ENCODE measurements at places on chromosomes 16 and 17.
A peak's percentile ranks its signal among the peaks of the same experiment; 100 is the strongest.

DNA sequence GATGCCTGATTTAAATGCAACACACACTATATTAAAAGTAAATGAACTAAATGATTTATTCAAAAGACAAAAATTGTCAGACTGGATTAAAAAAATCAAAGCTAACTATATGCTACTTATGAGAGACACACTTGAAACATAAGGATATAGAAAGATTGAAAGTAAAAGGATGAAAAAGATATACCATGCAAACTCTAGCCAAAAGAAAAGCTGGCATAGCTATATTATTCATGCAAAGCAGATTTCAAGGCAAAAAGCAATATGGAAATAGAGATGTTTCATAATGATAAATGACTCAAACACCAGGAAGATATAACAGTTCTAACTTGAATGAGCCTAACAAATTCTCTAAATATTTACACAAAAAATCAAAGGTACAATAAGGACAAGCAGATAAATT lies 149.2 kb downstream of the MYO1D start:
- DNase-seq, result no peak

- DNase-seq, result peak; percentile 53
Observed at GRCh38 chr17:18225642-18226283, 328 bp downstream of the LLGL1 start.

DNA sequence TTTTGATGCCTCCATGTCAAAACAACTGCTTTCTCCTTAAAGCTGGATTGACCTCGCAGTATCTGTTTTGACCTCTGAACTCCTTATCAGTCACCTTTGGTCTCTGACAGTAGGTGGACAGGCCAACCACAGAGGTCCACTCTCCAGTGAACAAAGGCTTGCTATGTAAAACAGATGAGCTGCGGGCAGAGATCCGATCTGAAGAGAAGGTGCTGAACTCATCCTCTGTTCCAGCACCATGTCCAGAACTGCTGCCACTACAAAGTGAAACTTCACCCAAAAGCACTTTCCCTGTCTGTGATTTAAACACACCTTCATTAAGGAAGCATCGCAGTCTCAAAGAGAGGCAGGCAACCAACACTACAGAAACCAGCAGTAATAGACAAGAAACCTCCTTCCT lies 117.3 kb upstream of the CORO6 start:
- DNase-seq, result no peak

GRCh38 chr17:74280093-74280513 lies 6.1 kb downstream of the DNAI2 start:
- no peak for DNase-seq

DNA sequence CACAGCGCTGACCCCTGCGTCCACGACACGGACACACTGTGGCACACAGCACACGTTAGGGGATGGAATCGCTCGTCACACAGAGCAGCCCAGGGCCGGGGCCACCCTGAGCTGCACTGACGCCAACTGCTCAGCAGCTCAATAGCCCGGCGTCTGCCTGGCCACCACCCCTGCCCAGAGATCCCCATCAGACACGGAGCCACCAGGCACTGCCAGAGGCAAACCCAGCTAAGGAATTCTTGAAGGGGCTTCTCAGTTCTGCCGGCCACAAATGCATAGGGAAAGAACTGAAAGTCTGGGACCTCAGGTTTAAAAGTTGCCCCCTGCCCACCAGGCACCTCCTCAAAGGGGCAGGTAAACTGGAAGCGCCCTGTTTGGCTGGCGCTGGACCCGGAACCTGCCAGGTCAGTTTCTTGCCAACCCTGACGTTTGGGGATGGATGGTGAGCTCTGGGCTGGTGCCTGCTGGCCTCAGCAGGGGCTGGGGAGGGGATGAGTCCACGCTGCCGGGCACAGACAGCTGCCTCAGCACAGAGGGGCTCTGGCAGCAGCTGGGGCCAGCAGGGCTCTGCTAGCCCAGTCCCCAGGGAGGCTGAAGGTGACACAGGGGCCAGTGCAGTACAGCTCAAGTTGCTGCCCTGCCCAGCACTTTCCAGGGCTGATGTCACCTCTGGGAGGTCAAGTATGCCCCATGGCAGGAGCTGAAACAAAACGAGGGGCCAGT lies 33.2 kb downstream of the TIMM22 start:
- DNase-seq, result no peak

GRCh38 chr17:64938925-64939474 lies 19.7 kb upstream of the LRRC37A3 start:
- peak; percentile 19 for DNase-seq

DNA sequence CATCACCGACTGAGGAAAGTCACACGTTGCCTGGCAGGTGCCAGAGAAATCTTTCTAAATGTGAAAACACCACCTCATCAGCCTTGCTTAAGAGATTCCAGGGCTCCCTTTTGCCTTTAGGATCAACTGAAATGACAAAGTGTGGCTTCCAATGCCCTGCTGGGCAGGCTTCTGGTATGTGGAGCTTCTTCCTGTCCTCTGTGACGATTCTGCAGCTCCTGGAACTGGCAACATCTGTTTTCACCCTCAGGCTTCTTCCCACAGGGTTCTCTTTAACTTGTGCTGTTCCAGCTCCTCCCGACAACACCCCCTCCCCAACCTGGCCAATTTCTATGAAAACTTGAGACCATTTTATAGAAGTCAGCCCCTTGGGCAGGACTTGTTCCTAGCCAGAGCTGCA lies 4.8 kb upstream of the ZDHHC1 start:
- DNase-seq, result no peak

DNA sequence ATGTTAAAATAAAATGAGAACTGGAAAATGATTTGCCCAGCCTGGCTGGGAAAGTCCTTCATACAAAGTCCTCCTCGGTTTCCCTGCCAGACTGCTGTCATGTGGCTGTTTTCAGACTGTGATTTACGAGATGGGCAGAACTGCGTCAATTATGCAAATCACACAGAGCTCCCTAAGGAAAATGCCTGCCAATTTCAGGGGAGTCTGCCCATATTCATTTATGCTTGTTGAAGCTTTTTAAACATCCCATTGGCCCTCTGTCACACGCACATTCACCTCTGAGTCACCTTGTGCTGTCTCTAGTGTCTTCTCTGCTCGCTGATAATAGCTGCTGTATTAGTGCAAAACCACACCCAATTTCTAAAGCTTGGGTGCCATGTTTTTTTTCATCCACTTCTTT lies 81.7 kb upstream of the FAM20A start:
- DNase-seq, result no peak

DNA sequence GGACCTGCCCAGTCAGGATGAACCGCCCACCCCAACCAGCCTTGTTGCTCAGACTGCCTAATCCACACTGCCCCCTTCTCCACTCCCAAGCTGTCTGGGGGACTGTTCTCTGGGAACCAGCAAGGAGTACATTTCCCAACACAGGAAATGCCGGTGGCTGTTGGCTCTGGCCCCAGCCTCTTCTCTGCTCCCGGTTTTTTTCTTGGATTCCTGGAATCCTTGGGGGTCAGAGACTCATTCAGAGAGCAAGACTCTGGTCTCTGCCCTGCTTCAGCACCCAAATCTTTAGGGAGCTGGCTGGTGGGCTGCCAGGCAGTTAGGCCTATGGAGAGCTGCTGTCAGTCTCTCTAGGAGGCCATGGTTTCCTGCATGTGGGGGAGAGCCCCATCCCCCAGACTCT lies 10.8 kb upstream of the MTMR4 start:
- DNase-seq, result no peak

- DNase-seq, result no peak
Observed at GRCh38 chr17:75875182-75875939, 3.0 kb downstream of the TRIM47 start.

GRCh38 chr17:57908278-57908677 lies 46.9 kb downstream of the CUEDC1 start:
- DNase-seq, result no peak

- no peak for DNase-seq
Observed at GRCh38 chr16:59543641-59544040, 809.5 kb upstream of the GOT2 start.

DNA sequence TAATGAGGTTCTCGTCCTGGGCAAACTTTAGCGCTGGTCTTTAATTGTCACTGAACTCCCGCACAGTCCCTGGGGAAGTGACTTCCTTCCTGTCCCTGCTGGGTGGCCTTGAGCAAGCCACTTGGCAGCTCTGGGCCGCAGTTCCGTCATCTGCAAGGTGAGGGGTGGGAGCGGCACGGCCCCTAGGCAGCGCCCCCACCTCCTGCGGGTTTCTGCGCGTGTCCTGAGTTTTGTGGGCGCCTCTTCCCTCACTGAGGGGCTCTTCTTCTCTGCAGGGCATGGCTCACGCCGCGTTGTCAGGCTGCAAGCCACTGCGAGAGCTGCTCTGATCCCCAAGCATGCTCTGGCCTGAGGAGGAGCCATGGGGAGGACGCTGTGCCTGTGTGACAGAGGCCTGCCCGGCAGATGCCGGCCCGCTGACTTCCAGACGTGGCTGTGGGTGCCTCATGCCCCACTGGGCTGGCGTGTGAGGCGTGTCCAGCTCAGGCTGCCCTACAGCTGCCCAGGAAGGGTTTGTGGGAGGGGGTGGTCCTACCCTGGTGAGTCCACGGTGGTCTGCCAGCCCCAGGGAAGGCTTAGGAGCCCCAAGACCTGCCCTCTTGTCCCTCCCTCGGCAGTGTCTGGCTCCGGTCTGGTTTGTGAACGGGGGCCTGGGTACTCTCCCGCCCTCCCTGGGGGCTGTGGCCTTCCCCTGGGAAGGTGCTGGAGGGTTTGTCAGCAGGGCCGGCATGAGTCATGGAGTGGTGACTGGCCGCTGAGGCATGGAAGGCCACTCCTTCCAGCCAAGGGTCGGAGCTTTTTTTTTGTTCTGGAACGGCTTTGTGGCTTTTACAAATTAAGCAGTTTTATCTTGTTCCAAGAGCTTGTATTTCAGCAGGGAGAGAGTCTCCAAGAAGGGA lies 182.0 kb downstream of the SEC14L1 start:
- DNase-seq, result peak; percentile 49

- no peak for DNase-seq
Observed at GRCh38 chr16:55037966-55038365, 107.3 kb downstream of the IRX5 start.

DNA sequence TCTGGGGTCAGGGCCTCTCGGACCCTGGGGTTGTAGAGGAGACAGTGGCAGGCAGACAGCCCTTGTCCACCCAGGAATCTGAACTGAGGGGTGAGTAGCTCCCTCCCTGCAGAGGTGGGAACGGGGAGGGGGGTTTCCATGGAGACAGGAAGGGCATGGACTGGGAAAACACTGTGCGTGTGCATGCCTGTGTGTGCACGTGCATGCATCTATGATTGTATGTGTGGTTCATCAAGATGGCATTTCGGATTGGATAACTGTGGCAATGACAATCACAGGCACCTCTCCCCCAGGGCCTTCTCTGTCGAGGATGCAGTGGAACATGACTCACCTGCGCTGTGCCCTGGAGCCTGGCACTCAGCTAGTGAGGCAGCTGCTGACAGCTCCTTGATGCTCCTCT lies 6.1 kb upstream of the CD300C start:
- DNase-seq, result peak; percentile 54

GRCh38 chr16:73253922-73254480 lies 206.1 kb upstream of the ZFHX3 start:
- DNase-seq, result no peak

- no peak for DNase-seq
Observed at GRCh38 chr16:27025581-27025980, 41.1 kb upstream of the C16orf82 start.

DNA sequence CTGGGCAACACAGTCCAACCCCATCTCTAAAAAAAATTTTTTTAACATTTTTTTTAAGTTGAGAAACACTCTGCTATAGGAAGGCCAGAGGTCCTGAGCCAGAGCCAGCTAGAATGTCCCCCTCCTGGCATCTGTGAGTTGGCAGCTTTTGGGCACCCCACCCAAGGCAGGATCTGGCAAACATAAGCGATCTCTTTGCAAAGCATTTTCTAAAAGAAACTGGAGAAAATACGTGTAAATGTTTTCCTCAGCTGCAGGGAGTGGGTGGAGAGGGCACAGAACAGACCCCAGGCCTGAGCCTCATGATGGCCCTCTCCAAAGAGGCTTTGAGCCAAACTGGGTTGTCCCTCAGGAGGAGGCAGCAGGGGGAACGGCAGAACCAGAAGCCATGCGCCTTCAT lies 11.7 kb downstream of the CAVIN1 start:
- no peak for DNase-seq

DNA sequence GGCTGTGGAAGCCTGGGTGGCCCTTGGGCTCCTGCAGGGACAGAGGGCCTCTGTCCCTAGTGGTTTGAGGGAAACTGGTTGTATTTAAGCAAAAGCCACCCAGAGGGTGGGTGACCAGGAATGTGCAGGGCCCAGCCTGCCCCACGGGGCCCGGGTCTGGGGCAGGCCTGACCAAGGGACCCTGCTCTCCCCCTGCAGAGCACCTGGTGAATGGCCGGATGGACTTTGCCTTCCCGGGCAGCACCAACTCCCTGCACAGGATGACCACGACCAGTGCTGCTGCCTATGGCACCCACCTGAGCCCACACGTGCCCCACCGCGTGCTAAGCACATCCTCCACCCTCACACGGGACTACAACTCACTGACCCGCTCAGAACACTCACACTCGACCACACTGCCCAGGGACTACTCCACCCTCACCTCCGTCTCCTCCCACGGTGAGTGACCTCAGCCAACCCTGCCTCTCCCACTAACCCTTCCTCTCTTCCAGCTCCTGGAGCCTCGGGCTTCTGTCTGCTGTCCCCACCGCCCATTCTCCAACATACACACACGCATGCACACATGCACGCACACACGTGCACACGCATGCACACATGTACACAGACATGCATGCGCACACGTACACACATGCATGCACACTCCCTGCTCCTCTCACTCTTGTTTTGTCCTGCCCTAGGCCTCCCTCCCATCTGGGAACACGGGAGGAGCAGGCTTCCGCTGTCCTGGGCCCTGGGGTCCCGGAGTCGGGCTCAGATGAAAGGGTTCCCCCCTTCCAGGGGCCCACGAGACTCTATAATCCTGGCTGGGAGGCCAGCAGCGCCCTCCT lies 10.4 kb downstream of the GALK1 start:
- no peak for DNase-seq

DNA sequence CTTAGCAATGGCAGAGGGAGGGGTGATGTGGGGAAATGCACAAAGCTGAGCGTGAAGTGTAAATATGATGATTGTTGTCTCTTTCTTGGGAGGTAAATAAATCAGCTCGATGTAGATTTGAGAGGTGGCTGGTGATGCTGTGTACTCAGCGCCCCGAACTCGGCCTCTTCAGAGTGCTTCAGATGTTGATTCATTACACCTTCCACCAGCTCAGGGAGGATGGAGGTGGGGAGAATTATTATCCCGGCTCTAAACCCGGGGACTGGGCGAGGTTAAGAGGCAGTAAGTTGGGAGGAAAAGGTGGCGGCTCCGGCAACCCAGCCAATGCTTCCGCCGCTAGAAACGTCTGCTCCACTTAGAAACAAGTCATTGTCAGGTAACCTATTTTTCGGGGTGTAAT lies 86.5 kb downstream of the RPA1 start:
- DNase-seq, result no peak

DNA sequence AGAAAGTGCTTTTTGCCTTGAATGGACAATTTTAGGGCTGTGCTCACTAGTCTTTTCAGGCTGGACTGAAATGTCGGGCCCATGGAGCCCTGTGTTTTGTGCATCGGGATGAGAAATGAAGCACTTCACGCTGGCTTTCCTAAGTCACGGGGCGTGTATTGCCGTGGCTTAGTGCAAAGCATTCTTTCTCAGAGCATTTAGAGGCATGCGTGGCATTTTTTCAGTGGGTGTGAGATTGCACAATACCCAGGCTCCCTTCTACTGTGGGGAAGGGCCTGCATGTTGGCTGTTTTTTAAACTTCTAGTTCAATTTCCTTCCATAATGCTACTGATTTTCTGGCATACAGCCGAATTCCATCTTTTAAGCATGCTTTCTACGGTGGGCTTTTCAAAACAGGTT lies 12.6 kb upstream of the POLR3E start:
- no peak for DNase-seq

- no peak for DNase-seq
Observed at GRCh38 chr17:19650826-19651225, 2.3 kb downstream of the ALDH3A2 start.

GRCh38 chr17:13522749-13523148 lies 79.0 kb downstream of the HS3ST3A1 start:
- DNase-seq, result no peak
